ENCODE measurements at places on chromosomes 13 and 19.

- DNase-seq = no peak
Observed at GRCh38 chr19:19191768-19192077, 229 bp downstream of the BORCS8 start.

- no peak for DNase-seq
Observed at GRCh38 chr13:21853779-21854178, 182.9 kb downstream of the FGF9 start.

- DNase-seq = no peak
Observed at GRCh38 chr13:51781246-51782022, 22.5 kb downstream of the DHRS12 start.

- DNase-seq = no peak
Observed at GRCh38 chr19:43928820-43929219, 6.3 kb downstream of the ZNF45 start.

GRCh38 chr13:113466383-113466782 lies 13.1 kb upstream of the ADPRHL1 start:
- no peak for DNase-seq

- no peak for DNase-seq
Observed at GRCh38 chr19:12139269-12139668, 881 bp downstream of the ZNF20 start.

DNA sequence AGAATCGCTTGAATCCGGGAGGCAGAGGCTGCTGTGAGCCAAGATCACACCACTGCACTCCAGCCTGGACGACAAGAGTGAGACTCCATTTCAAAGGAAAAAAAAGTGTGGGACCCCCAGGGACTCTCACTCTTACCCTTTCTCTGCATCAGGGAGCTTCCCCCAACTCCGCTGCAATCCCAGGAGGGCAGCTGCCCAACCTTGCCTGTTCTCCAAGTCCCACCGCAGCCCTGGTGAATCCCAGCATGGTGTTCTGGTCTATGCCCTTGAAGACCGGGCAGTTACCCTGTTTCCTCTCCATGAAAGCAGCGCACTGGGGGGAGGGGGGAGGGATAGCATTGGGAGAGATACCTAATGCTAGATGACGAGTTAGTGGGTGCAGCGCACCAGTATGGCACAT lies 35.7 kb upstream of the DPRX start:
- no peak for DNase-seq

- DNase-seq = no peak
Observed at GRCh38 chr19:50897612-50898011, 13.6 kb downstream of the KLK4 start.

- no peak for DNase-seq
Observed at GRCh38 chr13:72920097-72920496, 138.2 kb downstream of the PIBF1 start.

GRCh38 chr13:23778879-23779278 lies 110.3 kb downstream of the MIPEP start:
- no peak for DNase-seq

DNA sequence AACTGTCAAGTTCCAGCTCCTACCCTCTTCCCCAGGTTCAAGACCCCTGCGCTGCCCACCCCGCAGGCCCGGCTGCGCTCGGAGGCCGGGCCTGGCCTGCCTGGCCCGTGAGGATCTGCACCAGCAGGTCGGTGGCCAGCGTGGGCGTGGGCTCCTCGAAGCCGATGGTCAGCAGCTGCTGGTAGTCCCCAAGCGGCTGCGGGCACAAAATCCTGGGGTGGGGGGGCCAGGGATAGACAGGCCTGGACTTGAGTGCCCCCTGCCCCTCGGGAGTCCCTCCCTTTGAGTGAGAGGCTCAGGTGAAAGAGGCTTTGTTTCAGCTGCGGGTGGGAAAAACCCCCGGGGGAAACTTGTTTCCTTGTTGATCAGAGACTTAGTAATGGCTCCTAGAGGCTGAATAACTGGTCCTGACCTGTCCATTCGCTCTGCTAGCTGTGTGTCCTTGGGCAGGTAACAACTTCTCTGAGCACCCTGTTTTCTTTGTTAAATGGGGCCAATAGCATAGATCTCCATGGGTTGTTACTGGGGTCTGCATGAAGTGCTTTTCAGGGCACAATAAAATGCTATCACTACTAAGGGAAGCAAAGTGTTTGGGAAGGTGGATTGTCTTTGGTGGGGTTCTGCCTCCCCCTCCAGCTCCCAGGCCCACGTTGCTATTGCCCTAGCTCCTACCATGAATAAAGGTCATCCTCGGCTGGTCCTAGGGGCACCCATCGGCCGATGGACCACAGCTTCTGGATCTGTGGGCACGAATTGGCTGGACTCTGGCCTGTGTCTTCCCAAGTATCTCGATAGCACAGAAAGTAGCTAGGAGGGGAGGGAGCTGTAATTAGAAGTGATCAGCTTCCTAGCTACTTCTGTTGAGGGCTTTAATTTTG lies 3.5 kb downstream of the C19orf67 start:
- no peak for DNase-seq

GRCh38 chr13:26342898-26343297 lies 89.0 kb downstream of the CDK8 start:
- DNase-seq = no peak

DNA sequence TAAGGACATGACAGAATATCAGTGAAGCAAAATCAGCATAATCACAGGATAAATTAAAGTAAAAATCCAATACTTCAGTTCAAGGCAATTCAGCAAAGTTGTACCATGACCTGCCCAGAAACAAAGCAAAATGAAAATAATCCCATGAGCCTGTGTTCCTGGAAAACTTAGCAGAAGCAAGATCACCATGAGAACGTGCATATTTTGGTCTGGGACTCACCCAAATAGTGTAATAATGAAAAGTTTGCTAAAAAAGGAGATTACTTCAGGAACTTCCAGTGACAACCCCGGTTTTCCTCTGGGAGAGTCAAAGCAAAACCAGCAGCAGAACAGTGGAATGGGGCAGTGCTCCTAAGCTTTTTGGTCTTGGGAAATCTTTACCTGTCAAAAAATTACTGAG lies 14.9 kb upstream of the RPL21 start:
- no peak for DNase-seq

- DNase-seq = peak; percentile 98
Observed at GRCh38 chr19:17402982-17403855, 2.2 kb downstream of the BST2 start.

DNA sequence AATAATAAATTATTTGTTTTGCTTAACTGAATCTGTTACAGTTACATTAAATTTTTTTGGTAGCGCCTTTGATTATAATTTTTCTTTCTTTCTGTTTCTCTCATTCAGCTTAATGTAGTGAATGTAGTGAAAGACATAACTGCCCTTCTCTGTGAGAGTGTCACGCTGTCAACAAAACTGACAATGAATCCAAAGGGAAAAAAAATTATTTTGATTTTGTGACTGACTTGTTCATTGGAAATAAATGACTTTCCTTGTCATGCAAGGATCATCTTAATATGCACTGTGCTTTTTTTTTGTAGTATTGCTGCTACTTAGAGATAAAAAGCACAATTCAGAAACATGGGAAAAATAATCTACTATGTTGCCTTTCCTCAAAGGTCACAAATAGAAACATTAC lies 1196.4 kb downstream of the PCDH17 start:
- no peak for DNase-seq

DNA sequence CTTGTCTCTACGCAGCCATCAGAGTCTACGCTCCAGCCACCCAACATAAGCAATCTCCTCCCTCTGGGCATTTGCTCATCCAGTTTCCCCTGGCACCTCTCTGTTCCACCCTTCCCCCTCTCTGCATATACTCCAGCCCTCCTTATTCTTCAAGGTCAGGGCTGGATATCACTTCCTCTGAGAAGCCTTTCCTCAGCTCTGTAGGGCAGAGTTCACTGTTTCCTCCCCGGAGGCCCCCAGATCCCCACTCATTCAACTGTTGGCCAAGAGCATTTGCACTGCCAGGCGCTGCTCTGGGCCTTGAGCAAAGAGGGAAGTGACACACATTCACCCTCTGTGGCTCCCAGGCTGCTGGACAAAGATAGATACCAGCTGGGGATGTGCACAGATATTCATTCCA lies 3.3 kb downstream of the FCGRT start:
- DNase-seq = no peak

DNA sequence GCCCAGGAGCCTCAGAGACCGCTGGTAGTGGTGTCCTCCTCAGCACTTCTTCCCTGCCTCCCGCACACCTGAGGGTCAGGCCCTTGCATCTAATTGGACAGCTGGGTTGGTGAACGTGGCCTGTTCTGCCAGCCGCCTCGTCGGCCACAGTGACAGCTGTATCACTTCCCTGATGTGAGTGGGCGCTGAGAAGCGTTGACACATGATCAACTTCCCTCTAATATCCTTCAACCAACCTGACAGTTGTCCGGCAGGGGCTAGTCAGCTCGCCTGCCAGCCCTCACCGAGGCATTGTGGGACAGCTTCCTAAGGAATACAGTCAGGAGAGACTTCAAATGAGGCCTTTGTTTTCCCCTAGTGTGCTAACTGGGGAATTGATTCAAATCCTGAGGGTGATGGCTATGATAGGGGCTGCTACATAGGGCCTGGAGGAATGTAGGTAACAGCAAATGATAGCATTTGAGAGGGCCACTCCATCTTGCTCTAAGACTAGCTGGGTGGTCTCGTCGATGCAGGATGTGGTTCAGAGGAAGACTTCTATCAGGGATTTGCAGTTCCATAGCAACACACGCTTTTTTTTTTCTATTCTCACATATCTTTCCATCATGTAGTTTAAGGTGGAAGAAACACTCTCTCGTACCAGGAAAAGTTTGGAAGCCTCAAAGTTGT lies 230.8 kb downstream of the TSHZ3 start:
- no peak for DNase-seq

DNA sequence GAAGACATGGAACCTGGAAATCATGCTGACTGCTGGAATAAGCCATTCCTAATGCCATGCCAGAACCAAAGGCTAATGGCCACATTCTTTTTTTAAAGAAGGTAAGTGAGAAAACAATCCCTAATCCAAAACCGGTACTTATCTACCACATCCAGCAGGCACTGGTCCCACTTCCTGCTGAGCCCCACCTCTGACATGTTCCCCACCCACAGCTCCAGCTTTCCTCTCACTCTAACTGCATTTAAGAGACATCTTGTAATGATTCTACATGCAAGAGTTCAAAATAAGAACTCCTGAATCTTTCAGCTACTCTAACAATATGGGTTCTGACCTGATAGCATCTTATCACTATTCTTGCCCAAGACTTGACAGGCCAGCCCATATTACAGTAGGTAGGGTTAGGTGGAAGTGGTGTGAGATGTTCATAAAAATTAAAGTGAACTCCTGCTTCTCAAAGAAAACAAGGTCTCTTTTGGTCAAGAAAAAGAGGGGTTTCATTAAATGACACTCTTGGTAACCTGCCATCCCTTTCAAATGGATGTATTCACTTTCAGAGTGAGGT lies 41.9 kb downstream of the N4BP2L2 start:
- no peak for DNase-seq

DNA sequence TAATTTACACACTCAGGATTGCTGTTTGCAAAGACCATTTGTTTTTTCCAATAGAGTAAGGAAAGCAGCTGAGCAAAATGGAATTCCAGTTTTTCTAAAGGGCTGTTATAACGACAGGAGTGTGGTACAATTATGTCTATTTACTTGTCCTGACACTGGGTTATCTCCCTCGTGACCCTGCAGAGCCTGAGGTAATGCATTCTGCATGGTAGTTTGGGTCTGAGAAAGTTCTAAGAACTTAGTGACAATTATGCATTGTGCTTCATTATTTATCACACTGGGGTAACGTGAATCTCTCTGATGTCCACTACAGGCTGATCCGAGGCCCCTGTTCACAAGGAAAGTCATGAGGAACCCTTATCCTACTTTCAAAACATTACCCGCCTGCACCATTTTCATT lies 50.7 kb upstream of the EDNRB start:
- DNase-seq = no peak

DNA sequence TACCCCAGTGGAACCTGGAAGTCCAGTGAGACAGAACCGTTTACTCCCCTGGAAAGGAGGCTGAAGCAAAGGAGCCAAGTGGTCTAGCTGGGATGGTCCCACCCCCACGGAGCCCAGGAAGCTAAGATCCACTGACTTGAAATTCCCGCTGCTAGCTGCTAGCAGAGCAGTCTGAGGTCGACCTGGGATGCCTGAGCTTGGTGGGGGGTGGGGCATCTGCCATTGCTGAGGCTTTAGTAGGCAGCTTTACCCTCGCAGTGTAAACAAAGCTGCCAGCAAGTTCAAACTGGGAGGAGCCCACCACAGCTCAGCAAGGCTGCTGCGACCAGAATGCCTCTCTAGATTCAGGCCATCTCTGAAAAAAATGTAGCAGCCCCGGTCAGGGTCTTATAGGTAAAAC lies 437.0 kb downstream of the SUCLA2 start:
- no peak for DNase-seq

- DNase-seq = no peak
Observed at GRCh38 chr13:22134261-22134660, 463.4 kb downstream of the FGF9 start.

DNA sequence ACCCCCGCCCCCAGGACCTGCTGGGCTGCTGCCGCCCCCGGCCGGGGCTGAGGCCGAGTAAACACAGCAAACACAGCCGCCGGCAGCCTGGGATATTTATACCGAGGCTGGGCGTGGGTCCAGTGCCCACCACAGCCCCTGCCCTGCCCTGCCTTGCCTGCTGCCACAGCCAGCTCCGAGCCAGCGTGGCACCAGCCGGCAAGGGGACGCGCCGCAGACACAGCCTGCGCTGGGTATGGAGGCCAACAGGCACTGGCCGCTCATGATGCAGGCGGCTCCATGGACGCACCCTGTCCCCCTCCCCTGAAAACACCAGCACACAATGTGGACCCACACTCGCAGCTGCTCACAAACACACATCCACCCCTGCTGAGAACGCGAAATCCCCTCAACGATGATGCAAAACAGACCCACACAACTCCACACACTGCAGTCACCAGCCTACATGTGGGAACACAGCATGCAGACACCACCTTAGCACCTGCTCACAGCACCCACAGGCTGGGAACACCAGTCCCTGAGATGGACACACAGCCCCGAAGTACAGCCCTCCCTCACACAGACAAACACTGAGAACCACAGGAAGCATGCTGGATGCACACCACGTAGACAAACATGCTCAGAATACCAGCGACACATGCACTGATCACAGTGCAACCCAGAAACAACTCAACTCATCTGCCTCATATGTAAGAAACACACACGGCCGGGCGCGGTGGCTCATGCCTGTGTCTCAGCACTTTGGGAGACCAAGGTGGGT lies 16.2 kb downstream of the CCDC97 start:
- DNase-seq = peak; percentile 33

- no peak for DNase-seq
Observed at GRCh38 chr13:39870197-39870747, 214.8 kb downstream of the COG6 start.

GRCh38 chr19:47013041-47013517 lies 6.6 kb upstream of the NPAS1 start:
- peak; percentile 81 for DNase-seq

GRCh38 chr13:33645591-33646554 lies 172.1 kb upstream of the RFC3 start:
- no peak for DNase-seq

DNA sequence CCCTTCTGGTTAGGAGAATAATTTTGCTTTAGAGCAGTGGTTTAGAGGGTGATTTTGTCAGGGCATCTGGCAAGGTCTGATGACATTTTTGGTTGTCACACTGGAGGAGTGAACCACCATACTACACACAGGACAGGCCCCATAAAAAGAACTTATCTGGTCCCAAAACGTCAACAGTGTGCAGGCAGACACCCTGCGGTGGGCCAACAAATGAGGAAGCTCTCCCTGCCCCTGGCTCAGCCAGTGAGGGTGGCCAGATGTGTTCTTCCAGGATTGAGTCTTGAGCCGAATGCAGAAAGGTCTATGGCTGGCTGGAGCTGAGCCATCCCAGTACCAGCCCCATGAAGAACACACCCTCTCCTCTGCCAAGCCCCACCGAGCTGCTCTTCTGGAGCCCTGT lies 149.2 kb downstream of the MIPEP start:
- DNase-seq = no peak

All from K562 (cell line).